ENCODE measurements at places on chromosomes 3 and 15.

DNA sequence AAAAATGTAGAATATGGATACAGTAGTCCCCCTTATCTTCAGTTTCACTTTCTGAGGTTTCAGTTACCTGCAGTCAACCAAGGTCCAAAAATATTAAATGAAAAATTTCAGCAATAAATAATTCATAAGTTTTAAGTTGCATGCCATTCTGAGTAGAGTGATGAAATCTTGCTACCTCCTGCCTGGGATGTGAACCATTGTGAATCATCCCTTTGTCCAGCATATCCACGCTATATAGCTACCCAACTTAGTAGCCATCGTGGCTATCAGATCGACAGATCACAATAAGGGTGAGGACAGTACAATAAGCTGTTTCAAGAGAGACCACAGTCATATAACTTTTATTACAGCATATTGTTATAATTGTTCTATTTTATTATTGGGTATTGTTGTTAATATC lies 1.2 kb upstream of the LARS2 start:
- DNase-seq = no peak

DNA sequence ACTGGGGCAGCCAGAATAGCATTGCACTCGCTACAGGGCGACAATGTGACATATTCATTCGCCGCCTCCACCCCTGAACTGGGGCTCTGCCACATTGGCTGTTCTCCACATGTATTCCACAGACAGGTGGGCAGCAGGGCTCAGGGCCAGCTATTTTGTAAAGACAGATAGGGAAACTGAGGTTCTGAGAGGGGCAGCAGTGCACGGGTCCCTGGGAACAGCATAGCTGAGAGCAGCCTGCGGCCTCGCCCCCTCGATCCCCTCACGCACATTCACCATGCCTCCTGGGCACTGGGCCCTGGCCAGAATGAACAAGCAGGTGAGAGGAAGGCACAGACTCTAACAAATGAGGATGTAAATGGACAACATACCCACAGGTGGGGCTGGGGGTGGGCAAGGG lies 75.0 kb upstream of the SPATA12 start:
- no peak for DNase-seq

DNA sequence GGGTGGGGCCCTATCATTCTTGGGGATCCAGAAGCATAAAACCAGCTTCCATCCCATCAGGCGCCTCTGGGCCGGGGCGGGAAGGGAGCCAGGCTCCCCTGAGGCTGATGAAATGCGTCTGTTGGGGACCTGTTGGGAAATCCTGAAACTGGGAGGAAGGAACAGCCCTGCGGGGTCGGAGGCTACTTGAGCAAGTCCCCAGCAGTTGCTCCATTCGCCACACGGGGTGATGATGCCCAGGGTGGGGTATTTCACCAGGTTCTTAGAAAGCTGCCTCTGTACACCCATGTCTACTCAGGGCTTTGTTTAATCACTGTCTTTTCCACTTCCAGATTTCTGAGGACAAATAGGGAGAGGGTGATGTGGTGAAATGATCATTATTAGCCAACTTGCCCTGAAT lies 25.4 kb upstream of the TSEN2 start:
- DNase-seq = no peak

- DNase-seq = no peak
These were observed 609.2 kb upstream of the ZNF385D start for GRCh38 chr3:22360164-22360563.

- DNase-seq = no peak
These were observed 471.0 kb downstream of the ZPLD1 start for GRCh38 chr3:102905811-102906210.

DNA sequence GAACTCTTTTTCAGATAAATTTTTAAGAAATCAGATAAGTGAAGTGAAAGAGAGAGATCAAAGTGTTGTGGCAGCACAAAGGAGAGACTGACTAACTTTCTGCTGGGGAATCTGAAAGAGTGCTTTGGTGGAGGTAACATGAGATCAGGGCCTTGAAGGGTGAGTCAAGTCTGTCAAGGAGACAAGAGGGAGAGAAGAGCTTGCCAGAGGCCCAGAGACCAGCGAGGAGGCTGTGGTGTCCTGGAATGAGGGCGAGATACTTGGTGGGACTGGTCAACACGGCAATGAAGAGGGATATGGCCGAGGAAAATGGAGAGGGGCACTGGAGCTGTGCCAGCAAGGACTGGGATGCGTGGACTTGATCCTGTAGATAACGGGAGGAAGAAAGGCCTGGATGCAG lies 4.6 kb downstream of the TADA3 start:
- no peak for DNase-seq

DNA sequence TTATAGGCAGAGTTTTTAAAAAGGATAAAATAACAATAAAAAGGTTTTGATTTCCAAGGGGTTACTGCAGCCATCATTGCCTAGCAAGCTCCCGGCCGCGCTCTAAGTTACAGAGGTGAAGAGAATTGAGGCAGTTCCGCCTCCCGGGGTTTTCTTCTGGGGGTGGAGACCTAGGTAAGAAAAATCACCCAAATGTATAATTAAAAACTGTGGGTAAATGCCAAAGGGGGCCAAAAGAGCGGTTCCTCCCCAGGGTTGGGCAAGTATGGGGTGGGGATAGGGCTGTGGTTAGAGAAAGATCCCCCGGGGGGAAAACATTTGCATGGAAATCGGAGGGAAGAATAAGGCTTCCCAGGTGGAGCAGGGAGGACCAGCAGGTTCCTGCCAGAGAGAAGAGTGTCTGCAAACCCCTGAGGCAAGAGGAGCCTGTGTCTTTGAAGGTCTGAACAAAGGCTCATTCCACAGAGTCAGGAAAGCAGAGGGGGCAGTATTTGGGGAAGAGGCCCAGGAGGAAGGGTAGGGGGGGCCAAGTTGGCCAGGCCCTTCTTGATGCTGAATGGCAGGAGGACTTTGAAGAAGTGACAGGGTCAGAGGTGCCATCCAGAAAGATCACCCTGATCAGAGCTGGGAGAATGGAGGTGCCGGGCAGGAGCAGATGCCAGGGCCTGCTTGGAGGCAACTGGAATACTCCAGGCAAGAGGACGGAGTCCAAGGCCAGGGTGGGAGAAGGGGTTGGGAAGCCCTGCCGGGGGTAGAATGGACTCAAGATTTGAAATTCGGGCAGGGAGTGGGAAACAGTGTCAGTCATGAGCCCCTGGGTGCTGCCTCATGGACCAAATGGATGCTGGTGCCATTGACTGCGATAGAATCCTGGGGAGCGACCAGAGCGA lies 152.9 kb upstream of the RGMA start:
- DNase-seq = peak; percentile 73

GRCh38 chr3:13025090-13025489 lies 48.1 kb downstream of the IQSEC1 start:
- DNase-seq = no peak

GRCh38 chr3:14913071-14913925 lies 34.1 kb upstream of the NR2C2 start:
- DNase-seq = no peak

- no peak for DNase-seq
These were observed 76.9 kb downstream of the RHCG start for GRCh38 chr15:89419370-89419984.

- no peak for DNase-seq
These were observed 75.5 kb downstream of the SERPINI1 start for GRCh38 chr3:167811031-167811430.

DNA sequence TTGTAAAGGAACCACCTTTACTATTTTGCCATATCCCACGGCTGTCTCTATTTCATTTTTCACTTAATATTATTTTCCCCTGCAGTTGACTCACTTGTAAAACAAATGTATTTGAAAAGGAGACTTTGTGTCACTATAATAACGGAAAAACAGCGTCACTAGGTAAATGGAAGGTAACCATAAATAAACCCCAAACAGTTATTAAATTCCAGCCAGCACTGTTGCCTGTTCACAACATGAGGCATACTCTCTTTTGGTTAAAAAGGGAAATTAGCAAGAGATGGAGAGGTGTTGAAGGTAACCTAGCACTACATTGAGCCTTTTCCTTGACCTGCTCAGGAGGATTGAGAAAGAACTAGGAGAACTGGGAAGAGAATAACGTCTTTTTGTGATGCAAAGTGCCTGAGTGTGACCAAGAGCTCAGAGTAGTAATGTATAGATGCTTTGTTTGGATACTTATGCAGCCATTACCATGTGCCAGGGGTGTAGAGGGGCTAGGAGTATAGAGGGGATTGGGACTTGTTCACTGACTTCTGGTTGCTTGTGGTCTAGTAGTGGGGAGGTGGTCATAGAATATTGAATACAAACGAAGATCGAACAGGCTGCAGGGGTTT lies 19.6 kb downstream of the FLNB start:
- no peak for DNase-seq

DNA sequence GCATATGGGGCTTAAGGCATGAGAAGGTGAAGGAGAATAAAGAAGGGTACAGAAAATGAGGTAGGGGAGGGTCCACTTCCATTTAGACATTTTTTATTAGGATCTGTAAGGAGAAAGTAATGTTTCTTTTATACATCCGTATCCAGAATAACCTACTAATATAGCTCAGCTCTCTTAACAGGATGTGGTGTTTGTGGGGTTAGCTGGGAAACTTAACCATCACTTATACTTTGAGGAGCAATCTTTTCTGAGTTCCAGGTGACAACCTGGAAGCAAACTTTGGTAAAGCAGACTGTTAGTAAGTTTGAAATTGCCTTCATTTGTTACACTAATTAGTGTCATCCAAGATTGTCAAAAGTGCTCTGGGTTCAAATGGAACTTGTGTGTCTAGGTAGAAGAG lies 36.6 kb downstream of the BUB1B start:
- no peak for DNase-seq

GRCh38 chr15:82950746-82951370 lies 1.7 kb downstream of the HOMER2 start:
- DNase-seq = no peak

DNA sequence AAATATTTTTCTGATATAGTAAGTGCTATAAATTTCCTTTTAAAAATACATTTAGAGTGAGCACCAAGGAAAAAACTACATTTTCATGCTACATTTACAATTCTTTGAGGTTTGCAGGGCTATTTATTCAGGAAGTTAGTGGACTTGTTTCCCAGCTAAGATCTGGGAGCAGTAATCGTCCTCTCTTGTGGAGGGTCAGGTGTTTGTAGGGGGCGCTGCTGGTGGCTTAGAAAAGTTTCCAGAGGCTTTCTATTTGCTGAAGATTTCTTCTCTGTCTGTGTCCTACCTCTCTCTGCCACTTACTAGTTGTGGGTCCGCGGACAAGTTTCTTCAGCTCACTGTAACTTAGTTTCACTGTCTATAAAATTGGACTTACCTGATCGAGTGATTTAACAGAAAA lies 163.9 kb downstream of the PEX5L start:
- DNase-seq = no peak

GRCh38 chr3:69659180-69659910 lies 79.9 kb upstream of the MITF start:
- no peak for DNase-seq

- peak; percentile 51 for DNase-seq
These were observed 4.3 kb downstream of the CHRNA3 start for GRCh38 chr15:78616506-78616905.

DNA sequence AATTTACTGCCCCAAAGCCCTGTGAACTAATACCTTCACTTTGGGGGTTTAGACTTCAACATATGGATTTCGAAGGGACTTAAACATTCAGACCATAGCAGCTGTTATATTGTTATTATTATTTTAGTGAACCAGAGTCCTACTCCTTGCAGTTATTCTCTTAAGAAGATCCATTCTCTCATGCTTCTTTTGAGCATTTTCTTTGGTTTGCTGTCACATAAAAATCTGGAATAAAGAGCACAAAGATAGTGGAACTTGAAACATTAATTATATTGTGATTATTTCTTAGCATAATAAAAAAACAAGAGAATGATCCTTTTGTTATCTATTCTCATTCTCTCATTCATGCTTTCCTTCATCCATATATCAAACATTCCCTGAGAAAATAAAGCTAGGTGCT lies 166.4 kb upstream of the GBE1 start:
- no peak for DNase-seq

DNA sequence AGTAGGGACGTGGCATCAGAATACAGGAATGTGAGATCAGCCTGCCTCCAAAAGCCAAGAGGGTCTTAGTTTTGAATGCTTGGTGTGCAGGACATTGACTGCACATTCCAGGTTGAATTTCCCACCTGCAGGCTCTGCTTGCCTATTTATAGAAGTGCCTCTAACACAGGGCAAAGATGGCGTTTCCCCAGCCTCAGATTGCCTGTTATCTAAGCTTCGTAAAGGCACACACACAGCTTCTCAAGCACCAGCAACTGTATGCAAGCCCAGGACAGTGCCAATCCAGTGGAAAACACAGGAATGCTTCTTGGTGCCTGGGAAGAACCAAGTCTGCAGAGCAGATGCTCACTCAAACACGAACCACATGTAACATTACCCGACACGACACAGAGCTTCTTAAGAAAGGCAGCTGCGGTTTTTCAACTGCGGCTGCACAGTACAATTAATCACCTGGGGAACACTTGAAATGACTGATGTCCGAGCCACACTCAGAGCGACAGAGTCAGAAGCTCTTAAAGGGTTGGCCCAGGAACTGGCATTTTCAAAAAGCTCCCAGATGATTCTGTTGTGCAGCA lies 90.0 kb upstream of the ANKRD34C start:
- DNase-seq = no peak

DNA sequence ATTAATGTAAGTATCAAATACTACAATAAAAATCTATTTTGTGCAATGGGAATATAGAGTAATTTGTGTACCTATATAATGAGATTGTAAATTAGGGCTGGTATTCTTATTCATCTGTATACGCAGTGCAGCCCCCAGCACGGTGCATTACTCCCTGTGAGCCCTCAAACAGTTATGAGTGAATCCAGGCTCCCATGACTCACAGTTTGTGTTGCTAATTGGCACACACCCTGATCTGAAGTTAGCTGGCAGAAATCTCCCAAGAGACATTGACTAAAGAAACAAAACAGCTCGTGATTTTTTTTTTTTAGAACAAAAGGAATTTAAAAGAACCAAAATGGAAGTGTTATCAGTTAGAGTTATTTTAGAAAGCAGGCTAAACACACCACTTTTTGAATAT lies 15.7 kb downstream of the GK5 start:
- DNase-seq = no peak

All from osteocyte (in vitro differentiated cells).